SK-MEL-5 (cell line): ENCODE measurements at places on chromosomes 6 and 20. TPM values are rescaled to one million over a fixed set of nuclear protein-coding genes. Genes with fewer than 3 reads are reported as not detected.

DNA sequence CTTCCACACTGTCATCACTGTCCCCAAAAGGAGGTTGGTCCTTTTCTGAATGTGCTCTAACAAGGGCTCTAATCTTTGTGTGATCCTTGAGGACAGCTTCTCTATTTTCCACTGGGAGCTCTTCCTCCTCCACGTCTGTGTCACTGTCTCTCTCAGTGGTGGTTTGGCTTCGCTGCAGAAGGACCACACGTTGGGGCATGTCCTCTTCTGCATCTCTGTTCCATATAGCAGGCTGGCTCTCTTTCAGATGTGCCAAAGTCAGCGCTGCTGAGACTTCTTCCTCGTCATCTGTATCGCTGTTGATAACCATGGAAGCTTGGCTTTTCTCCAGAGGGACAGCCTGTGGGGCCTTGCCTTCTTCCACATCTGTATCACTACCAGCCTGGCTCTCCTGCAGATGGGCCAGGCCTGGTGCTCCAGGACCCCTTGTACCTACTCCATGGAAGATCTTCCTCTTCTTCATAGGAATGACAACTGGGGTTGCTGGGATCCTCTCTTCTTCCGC lies 4.6 kb downstream of the MDC1 start:
- DNase-seq: no peak

GRCh38 chr6:4899249-4900034 lies 104.4 kb downstream of the RPP40 start:
- peak; percentile 14 for DNase-seq

DNA sequence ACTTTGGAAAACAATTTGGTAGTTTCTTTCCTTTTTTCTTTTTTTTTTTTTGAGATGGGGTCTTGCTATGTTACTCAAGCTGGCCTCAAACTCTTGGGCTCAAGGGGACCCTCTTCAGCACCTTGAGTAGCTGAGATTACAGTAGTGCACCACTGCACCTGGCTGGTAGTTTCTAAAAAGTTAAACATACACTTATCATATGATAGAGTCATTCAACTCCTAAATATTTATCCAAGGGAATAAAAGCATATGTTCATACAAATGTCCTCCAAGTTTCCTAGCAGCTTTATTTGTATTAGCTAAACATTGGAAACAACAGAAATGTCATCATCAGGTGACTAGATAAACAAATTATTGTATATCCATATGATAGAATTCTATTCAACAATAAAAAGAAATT lies 213.9 kb downstream of the LRFN2 start:
- DNase-seq: no peak

GRCh38 chr20:52494244-52494643 lies 302.7 kb upstream of the ZFP64 start:
- no peak for DNase-seq

DNA sequence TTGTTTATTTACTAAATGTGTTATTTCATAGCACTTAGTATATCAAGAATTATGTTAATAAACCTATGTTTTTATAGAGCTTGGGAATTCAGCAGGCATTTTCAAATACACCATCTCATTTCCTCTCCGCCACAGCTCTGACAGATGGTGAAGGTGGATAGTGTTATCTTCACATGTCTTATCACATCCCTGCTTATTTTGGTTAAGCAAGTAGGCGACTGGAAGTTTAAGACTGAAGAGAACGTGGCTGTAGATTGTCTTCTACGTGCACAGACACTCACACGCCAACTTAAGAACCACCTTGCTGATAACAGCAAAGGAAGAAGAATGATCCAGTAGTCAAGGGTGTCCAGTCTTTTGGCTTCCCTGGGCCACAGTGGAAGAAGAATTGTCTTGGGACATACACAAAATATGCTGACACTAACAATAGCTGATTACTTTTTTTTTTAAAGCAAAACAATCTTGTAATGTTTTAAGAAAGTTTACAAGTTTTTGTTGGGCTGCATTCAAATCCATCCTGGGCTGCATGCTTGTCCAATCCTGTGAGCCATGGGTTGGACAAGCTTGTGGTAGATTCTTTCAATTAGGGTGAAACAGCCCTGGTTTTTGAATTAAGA lies 43.3 kb upstream of the SCGN start:
- DNase-seq: no peak

DNA sequence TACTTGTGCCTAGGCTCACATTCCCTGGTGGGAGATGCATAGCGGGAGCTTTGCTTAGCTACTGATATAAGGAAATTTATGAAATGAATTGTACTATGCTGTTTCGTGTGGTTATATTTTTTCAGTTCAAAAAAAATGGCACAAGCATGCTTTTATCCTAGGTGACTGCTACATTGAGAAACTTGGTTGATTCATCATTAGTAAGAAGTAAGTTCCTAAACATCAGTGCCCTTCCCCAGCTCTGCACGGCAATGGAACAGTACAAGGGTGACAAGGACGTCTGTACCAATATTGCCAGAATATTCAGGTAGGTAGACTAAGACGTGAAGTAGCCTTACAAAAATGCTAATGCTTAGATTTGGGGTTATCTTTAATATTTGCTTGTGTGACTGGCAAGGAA lies 79.7 kb downstream of the ARMC2 start:
- no peak for DNase-seq

GRCh38 chr20:41738604-41739206 lies 120.5 kb upstream of the CHD6 start:
- peak; percentile 71 for DNase-seq

DNA sequence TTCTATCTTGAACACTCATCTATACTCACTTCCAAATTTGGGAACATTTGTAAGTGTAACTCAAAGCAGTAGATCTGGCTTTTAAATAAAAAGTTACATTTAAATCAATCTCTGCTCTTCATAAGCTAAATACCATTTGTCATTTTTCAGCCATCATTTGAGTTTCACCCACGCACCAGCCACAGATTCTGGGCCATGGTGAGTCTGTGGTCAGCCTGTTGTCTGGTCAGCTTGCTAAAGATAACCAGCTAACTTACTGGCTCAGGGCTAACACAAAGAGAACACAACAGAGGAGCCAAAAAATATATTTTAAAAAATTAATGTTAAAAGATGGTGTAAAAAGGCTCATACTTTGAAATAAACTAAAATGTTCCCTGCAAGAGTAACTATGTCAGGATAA lies 181.3 kb downstream of the KIF6 start:
- no peak for DNase-seq

DNA sequence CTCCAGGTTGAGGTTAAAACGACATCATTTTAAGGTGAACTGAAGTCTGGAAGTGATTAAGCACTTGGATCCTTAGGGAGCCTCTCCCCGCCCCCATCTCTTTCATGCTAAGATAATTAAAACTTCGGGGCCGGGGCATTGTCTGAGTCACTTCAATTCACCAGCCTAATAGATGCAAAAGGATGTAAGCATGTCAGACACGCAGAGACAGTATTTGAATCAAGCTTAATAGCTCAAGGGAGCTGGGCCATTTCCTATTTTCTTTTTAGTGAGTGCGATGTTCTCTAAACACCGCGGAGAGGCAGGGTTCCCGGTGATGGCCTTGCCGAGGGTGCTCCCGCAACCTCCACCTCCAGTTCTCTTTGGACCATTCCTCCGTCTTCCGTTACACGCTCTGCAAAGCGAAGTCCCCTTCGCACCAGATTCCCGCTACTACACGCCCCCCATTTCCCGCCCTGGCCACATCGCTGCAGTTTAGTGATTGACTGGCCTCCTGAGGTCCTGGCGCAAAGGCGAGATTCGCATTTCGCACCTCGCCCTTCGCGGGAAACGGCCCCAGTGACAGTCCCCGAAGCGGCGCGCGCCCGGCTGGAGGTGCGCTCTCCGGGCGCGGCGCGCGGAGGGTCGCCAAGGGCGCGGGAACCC lies 516 bp upstream of the IRF4 start:
- peak; percentile 34 for DNase-seq

The TCF21 gene
- total RNA-seq: 0.16 and 0.24 TPM in 2 replicates

DNA sequence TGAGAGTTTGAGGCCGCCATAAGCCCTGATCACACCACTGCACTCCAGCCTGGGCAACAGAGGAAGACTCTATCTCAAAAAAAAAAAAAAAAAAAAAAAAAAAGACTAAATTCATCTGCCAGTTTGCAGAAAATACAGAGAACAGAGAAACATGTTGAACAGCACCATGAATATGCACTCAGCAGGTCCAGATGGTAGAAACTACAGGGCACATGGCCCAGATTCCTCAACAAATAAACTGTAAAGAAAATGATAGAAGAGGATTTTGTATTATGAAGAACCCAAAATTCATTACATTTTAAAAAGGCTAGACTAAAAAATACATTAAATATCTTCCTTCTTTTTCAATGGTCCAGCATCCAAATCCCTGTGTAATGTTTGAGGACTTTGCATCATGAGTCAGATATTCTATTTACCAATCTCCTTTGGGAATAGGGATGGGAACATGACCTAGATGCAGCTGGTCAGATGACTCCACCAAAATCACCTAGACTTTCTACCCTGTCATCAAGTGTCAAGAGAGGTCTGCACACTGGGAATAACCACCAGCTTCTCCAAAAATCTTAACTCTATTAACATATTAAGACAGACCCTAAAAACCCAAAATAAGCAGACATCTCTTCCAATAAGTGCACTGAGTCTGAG lies 189.1 kb upstream of the TCF21 start:
- DNase-seq: no peak

DNA sequence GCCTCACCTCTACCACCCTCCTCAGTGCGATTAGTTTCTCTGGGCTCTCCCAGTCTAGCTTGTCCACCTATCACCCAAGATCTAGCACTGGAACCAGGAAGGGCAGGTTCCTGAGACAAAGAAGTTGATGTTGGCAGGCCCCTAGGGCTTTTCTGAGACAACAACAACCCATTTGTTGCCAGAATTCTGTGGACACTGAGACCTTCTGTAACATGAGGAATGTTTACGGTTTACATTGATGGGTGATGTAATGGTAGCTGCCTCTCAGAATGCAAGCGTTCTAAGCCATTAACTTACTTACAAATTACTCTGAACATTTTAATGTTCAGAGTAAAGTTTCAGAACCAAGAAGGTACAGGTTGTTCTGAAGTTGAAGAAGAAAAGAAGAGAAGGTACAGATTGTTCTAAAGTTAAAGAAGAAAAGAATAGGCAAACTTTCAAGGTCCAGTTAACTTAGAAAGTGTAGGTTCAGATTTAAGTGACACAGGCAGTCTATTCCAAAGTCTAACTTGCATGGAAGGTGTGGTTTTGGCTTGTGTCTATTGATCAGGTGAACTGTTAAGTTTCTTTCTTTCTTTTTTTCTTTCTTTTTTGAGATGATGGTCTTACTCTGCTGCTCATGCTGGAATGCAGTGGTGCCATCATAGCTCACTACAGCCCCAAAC lies 3.7 kb upstream of the MED23 start:
- DNase-seq: peak; percentile 91

The SMPDL3A gene
- 59.4 and 60.4 TPM in 2 replicates for total RNA-seq

The ZNF318 gene
- 8.6 and 9.6 TPM in 2 replicates for total RNA-seq

GRCh38 chr6:161716176-161716575 lies 442.3 kb upstream of the AGPAT4 start:
- no peak for DNase-seq

The NFYA gene
- total RNA-seq: 10.6 and 11.6 TPM in 2 replicates

DNA sequence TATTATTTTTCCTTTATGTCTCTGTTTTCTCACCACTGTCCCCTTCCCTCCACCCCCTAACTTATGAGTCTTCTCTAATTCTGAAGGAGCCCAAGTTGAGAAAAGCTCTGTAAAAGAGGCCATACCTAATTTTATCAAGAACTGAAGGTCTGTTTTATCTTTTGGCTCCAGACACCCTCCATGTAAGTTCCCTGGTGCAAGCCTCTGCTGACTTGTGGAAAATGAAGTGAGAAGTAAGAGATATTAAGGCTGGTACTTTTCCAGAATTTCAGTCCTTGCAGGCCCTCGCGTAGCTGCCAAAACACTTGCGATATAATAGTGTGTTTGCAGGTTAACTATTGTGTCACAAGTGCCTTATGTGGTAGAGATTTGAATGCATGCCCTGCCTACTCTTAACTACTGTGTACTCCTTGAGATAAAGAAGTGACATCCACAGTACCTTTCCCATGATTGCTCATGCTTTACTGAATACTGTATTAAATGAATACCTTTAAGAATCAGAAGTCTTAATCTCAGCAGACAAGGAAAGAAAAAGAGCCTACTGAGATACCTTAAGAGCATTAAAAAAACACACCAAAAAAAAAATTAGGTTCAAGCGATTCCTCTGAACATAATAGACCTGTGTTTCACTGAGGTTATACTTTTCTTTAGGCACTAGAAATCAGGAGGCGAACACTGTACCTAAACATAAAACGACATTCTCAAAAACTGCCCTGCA lies 143.6 kb upstream of the ZNF184 start:
- no peak for DNase-seq

The TRIM15 gene
- total RNA-seq: not detected in 2 replicates

- peak; percentile 62 for DNase-seq
Measured at GRCh38 chr6:137218473-137218916, 690 bp downstream of the IFNGR1 start.

The OPRM1 gene
- not detected in 2 replicates for total RNA-seq

- DNase-seq: no peak
Measured at GRCh38 chr20:32496811-32497533, 88.2 kb downstream of the NOL4L start.

GRCh38 chr20:49983848-49984408 lies 1.1 kb downstream of the SNAI1 start:
- no peak for DNase-seq

- DNase-seq: no peak
Measured at GRCh38 chr6:129923530-129924250, 62.6 kb upstream of the TMEM244 start.

DNA sequence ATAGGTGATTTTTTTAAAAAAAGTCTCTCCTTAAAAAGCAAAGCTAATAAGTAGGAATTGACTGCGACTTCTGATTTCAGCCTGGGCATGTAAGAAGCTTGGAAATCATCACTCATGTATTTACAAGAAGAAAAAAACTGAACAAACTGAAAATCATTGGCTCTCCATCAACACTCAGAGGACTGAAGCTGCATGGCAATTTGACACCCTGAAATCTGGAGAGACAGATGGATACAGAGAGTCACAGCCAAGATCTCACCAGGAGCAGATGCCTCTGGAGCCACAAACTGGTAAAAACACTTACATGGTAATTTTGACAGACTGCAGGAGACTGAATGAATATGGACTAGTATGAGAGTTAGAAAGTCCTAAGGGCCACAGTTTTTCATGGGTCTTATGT lies 191.2 kb upstream of the TCF21 start:
- DNase-seq: no peak

The STMN3 gene
- 34.2 TPM in 2 replicates for total RNA-seq

DNA sequence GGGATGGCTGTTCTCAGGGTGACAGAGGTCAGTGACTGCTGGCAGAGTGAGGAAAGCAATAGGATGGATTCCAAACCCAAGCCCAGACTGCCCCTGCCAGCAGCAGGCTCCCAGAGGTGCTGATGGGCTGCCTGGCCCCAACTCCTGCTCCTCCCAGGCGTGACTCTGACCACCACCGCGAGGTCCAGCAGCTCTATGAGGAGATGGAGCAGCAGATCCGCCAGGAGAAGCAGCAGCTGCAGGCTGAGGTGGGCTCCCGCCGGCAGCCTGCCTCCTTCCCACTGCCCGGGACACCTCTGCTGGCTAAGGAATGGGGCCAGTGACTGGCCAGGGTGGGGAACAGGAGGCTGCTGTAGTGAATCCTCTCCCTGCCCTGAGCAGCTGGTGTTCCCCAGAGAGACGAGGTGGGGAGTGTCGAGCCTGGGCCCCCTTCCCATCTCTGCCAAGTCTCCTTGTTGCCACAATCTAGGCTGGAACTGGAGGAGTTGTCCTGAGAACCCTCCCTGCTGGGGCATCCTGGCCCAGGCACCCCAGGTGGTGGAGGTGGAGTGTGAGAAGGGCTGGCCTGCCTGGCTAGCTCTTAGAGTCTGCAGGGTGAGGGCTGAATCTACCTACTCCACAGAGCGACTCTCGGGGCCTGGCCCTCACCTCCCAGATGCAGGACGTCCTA lies 20.4 kb downstream of the RAB44 start:
- no peak for DNase-seq

The ZC2HC1B gene
- not detected in 2 replicates for total RNA-seq
